T-cell (primary cell): ENCODE measurements at places on chromosomes 6 and 20. TPM values are rescaled to one million over a fixed set of nuclear protein-coding genes. Genes with fewer than 3 reads are reported as not detected.

The SMIM13 gene
- 5.0 TPM for total RNA-seq

The BPIFA1 gene
- total RNA-seq, result not detected

The TRDN gene
- not detected for total RNA-seq

The COL10A1 gene
- total RNA-seq, result not detected

The TRIM10 gene
- total RNA-seq, result not detected
